ENCODE measurements at places on chromosomes 16 and 17.

DNA sequence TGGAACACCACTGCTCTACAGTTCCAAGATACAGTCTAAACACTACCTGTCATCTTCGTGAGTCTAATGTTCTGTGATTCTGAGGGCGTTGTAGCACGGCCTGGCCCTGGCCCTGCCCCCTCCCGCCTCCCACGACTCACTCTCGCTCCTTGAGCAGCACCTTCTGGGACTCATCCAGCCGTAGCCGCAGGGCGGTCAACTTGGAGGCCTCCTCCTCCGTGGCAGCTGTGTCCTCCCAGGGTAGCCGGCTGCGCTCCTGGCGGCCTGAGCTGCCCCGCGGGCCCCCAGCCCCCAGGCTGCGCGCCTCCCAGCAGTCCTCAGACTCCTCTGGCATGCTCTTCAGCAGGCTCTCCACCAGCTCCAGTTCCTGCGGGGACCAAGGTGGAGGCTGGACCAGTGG is 10.6 kb downstream of the CCDC102A start:
- DNase-seq, result no peak

DNA sequence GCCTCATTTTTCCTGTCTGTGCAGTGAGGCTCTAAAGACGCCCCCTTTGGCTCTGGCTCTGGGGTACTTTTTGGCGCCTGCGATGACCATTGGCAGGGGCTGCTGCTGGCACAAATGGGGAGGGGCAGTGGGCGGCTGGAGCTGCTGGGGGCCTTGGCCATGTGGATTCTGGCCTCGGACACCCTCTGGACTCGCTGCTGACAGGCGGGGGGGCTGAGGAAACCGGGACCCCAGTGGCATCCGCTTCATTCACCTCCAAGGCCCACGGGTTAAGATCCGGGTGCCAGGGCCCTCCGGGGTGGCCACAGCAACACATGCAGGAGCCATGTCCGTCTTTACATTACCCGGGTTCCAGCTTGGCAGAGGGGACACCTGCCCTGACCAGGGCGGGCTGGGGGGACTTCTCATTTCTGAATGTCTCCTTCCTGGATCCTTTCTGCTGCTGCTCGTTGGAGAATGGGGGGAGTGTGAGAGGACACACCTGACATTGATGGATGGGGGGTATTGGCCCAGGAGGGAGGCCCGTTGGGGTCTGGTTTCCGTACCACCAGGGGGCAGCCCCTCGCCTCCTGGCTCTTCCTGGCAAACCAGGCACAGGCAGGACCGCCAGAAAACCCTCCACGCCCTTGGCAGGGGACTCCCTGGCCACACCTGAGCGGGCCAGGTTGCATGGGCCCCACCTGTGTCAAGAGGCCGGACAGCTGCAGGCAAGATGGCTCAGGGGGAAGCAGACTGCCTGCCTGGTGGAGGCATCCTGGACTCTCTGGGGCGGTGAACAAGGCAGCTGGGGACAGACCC is 21.8 kb downstream of the GSE1 start:
- DNase-seq, result no peak

DNA sequence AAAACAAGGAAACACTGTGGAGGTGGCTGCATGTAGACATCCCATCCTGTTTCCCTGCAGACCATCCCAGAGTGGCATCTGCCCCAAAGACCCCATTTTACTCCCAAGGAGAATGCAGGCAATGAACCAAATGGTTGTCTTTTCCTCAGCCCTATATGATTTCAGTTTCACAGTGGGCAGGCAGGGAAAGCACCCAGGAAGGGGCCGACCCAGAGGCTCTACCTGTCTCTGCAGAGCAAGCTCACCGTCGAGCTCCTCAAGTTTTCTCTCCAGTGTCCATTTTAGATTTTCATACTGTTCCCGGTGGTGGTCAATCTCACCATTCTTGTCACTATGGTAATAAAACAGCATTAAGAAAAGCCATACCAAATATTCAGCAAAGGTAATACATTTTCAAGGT is 14.6 kb downstream of the CCDC57 start:
- DNase-seq, result no peak

DNA sequence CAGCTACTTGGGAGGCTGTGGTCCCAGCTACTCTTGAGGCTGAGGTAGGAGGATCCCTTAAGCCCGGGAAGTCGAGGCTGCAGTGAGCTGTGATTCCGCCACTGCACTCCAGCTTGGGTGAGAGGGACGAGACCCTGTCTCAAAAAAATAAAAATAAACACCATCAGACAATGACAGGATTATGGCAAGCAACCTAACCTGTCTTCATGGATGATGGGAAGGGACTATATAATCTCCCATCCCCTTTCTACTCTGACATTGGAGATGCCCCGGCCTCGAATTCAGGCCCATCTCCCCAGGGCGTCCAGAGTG is 893 bp downstream of the TRIM25 start:
- no peak for DNase-seq

DNA sequence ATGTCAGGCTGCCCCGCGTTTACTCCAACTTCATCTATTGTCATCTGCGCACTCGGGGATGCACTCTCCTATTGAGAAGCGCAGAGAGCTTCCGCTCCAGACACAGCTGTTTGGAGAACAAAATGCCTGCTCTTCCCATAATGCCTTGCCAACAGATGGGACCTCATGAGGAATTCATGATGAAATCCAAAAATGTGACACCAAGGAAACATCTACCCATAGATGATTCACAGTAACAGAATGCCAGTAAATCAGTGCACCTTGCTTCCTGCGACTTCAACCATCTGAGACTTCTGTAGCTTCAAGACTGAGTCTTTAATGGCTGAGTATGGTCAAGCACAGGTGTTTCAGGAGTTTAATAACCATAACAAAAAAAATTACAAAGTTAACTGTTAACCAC is 1144.9 kb upstream of the GOT2 start:
- no peak for DNase-seq

GRCh38 chr16:56990407-56991286 is 1.3 kb downstream of the NLRC5 start:
- no peak for DNase-seq

DNA sequence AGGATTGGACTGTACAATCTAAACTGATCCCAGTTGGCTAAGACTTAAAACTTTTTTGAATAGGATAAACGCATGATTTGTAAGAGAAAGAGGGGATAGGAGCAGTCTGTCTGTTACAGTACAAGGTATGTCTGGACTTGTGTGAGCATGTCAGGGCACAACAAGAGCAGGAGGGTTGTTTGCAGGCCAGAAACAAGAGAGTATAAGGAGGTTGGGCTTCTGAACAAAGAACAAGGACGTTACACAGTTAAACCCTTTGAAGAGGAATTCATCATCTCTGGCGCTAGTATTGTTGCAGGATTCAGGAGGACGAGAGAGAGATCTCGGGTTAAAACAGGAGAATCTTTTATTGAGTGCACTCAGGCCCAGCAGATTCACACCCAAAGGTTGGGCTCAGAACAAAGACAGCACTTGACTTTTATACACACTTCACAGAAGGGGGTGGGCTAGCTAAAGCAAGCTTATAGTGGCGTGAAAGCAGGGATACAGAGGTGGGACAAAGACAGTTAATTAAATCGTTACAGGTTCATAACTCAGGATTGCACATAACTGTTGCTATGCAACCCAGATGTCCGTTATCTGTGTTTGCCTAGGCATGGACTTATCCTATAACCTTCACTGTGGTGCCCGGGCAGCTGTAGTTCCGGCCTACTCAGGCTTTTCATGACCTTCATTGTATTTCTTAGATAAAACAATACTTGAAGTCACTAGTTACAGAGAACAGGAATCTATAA is 34.3 kb downstream of the SEC14L1 start:
- DNase-seq, result no peak

- DNase-seq, result no peak
Measured at GRCh38 chr17:32111141-32111771, 31.0 kb upstream of the RHOT1 start.

- no peak for DNase-seq
Measured at GRCh38 chr16:6611535-6611934, 721.1 kb upstream of the RBFOX1 start.

DNA sequence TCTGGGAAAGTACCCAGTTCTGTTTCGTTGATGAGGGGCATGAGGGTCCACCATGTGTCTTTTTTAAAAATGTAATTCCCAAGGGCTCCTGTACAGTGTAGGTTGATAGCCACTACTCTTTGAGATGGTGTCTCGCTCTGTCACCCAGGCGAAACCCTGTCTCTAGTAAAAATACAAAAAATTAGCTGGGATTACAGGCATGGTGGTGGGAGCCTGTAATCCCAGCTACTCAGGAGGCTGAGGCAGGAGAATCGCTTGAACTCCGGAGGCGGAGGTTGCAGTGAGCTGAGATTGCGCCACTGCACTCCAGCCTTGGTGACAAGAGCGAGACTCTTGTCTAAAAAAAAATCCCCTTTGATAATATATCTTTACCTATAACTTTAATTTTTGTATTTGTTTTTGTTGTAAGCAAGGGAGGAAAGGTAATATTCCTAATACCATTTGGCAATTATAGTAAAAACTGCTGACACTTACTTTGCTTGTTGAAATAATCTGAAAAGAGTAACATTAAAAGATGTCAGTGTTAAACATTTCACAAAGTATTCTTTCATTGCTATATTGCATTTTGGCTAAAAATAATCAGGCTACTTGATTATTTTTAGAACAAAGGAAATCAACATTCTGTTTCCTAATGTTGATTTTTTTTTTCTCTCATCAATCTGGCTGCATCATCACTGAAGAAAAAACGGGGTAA is 11.8 kb downstream of the KPNA2 start:
- no peak for DNase-seq

DNA sequence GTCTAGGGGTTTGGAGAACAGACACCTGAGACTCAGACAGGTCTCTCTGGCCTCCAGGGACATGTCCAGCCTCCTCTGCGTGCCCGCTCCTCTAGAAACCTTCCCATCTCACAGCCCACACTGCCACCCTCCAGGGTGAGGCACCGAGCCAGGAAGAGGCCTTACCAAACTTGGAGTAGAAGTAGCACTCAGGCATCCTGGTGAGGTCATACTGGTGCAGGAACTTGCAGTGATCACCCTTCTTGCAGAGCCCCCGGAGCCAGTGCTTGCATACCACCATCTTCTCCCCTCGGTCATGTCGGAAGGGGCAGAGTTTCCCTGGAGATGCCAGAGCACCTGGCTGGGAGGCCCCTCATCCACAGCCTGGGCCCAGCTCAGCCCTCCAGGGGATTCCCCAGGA is 4.2 kb downstream of the CPSF4L start:
- DNase-seq, result no peak

DNA sequence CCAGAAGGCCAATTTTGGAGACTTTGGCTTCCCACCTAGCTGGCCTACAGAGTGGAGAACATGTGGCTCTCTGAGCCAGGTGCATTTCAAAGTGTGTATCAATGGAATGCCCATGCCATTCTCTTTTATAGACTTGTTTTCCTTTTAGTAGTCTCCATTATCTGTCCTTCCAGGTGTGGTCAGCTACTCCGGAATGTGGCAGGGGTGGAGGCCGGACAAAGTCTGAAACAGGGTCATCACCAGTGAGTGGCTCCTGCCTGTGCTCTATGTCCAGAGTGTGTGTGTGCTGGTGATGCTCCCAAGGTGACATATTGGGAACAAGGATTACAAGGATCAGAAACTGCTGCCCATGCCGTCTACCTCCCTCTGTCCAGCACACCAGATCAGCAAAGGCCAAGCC is 3.8 kb upstream of the TMEM220 start:
- no peak for DNase-seq

GRCh38 chr16:16036359-16036792 is 87.0 kb downstream of the ABCC1 start:
- no peak for DNase-seq

- DNase-seq, result no peak
Measured at GRCh38 chr16:19434584-19434983, 16.9 kb downstream of the TMC5 start.

DNA sequence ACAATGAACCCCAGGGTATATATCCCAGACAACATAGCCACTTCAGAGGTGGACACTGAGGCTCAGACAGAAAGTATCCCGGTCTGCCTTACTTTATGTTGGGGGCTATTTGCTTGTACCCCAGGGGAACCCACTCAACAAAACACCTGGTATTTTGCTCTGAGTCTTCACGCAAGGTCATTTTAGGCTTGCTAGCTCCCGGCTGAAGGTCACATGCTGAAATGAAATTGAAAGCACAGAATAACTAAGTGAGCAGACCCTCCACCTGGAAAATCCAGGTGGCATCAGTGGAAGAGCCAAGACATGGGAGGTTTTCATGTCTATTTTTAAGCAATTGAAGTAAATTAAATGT is 4.1 kb upstream of the KDM8 start:
- no peak for DNase-seq

GRCh38 chr16:252366-253337 is 18.0 kb downstream of the FAM234A start:
- no peak for DNase-seq

GRCh38 chr17:47802341-47803022 is 19.1 kb downstream of the OSBPL7 start:
- peak; percentile 49 for DNase-seq

DNA sequence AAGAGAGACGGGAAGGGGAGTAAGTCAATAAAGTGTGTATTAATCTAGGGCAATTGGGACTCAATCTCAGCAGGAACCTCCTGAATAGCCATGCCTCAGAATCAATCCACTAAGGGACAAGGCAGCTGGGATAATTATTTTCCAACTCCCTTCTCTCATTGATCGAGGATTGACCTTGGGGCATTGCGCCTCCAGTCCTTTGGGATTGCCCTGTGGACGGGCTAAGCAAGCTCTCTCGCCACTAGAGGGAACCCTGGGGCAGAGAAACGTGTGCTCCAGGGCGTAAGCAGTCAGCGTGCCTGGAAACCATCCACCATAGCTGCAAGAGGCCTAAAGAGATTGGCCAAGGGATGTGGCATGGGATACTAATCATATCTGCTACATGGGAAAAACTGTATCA is 53.9 kb upstream of the ERCC4 start:
- peak; percentile 38 for DNase-seq

DNA sequence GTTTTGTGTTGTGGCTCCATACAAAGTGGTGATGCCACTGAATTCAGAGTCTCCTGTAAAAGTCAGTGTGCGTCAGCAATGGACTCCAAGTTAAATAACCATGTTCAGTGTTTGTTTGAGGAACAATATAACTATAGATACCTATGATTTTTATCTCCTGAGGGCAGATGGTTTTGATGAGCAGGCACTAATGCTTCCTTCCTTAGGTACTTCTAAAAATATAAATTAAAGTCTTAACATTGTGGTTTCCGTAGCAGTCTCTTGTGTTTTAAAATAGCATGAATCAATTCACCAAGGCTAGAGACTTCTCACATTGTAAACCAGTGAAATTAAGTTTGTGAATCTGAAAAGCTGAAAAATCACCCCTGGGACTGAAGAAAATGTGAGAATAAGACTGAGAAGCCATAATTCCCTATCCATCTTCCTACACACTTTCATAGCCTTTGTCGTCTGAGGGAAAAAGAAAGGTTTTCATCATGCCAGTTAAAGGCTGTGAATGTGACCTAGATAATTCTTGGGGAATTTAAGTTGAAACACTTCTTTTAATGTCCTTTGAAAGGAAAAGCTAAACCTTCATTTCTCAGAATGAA is 1502.9 kb downstream of the CDH11 start:
- DNase-seq, result no peak

- no peak for DNase-seq
Measured at GRCh38 chr17:63685041-63685440, 14.9 kb downstream of the LIMD2 start.

All from stimulated activated CD4-positive, alpha-beta T cell treated with anti-CD3 and anti-CD28 coated beads, Interleukin-4, amount 100 ng/mL, for 48 hours (primary cell).